ENCODE measurements at places on chromosomes 3 and 15.

DNA sequence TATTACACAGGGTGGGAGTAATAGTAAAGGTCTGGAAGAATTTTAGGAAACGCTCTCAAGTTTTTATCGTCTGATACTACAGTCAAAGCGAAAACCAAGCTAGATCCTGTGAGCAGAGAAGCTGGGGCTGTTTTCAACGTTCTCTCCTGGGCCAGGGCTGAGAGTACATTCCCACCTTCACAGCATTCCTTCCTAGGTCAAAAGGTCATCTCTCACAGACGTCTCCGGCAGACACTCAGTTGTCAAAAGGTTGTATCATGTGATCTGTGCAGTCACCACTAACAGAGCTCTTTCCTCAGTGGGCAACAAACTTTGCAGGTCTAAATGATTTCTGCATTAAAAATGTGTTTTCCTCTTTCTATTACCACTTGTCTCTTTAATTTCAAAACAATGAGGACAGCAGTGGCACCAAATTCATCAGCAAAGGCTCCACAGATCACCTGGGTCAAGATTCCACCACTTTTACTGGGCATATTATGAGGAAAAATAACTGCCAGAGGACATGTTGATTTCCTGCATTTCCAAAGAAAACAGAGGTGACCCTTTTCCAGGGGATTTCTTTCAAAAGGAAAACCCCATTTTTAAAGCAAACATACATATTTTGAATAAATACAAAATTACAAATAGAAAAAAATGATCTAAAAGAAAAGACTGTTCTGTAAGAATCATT, 41.9 kb downstream of the MEIS2 start:
- DNase-seq: no peak

GRCh38 chr15:23548071-23548470, 17.4 kb upstream of the MKRN3 start:
- DNase-seq: no peak

- DNase-seq: no peak
Observed at GRCh38 chr3:51514210-51514609, 14.4 kb upstream of the DCAF1 start.

DNA sequence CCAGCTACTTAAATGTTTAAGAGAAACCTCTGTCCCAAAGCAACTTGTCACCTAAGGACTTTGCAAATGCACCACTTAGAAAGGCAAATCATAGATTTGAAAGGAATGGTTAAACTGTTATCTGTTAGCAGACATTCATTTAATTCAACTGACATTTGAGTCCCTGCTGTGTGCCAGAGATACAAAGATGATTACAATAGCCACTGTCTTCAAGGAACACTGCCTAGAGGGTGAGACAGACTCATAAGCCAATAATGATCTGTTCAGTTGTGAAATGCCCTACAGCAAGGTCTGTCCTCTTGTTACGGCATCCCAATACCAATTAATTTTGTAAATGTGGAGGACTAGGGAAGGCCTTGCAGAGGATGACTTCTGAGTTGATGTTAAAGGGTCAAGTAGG, 113.1 kb downstream of the ATG7 start:
- no peak for DNase-seq

- DNase-seq: no peak
Observed at GRCh38 chr3:158167737-158168557, 58.1 kb downstream of the RSRC1 start.
